Effector CD4-positive, alpha-beta T cell (primary cell): ENCODE measurements at places on chromosomes 6 and 20.

GRCh38 chr6:109671733-109672132, 19.3 kb downstream of the AK9 start:
- DNase-seq, result no peak

GRCh38 chr6:168739381-168739780, 298.4 kb downstream of the SMOC2 start:
- no peak for DNase-seq

- no peak for DNase-seq
Observed at GRCh38 chr6:163579111-163579879, 164.8 kb downstream of the QKI start.

DNA sequence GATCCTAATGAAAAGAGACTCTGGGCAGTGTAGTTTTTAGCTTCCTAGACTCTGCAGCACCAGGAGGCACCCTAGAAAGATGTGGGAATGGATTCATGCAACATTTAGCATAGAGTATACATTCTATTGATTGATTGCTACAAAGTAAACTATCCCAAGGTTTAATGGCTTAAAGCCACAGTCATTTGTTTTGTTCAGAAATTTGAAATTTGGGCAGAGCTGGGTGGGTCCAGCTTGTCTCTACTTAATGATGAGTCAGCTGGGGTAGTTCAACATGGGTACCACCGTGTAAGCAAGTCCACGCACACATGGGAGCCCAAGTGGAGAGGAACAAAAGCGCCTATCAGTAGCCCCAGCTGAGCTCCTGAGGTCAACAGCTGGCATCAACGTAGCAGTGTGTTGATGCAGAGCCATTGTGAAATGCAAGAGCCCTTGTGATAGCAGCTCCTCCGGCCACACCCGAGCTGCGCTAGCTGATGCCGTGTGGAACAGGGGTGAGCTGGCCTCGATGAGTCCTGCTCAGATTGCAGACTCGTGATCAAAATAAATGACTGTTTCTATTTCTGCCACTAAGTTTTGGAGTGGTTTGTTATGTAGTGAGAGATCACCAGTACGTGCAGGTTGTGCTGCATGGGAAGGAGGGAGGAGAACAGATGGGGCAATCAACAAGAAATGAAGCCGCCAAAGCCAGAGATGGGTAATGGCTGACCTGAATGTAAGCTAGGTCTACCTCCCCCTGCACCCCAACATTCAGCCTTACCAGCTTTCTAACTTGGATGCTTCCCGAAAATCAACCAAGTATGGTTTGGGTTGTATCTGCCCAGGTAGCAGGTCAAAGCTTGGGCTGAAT, 45.7 kb upstream of the TRAF3IP2 start:
- no peak for DNase-seq

DNA sequence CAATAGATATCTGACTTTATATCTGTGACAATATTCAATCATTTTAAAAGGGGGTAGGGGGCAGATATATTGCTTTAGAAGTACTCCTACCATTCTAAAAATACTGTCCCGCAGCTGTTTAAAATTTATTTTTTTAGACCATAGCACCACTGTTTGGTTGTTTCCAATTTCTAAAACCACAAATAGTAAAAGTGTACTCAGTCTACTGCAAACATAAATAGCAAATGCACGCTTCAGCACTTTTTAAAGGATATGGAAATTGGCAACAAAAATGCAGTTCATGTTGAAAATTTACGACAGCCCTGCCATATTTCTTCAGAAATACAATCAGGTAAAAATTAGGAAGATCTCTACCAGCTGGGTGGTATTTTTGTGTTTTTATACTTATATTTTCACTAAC, 132.0 kb upstream of the RUNX2 start:
- DNase-seq, result no peak

DNA sequence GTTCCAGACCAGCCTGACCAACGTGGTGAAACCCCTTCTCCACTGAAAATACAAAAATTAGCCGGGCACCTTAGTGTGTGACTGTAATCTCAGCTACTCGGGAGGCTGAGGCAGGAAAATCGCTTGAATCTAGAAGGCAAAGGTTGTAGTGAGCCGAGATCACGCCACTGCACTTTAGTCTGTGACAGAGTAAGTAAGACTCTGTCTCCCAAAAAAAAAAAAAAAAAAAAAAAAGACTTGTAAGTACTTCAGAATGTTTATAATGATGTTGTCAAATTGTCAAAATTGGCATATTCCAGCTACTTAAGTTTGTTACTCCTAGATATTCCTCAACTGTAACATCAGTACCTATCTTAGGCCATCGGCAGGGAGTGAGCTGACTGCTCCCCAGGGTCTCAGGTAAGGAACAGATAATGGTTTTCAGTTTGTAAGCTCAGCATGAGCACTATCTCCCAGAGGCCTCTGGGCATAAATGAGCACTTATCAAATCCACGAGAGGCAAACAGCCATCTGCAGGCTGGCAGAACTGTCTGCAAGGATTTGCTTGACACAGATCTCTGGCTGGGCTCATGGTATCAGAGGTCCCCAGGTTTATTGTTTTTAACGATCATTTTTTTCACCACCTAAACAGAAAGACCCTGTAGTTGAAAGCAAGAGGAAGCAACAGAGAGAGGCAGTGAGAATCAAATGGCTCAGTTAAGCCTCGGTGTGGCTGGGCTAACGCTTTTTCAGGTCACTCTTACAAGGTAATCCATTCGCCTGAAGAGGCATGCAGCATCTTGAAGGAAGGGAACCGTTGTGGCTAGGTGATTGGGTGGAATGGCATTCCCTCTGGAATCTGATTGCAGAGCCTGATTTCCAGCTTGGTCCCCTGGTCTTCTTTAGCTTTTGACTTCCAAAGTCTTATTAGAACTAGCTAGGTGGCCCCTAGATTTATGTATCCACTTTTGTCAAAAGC, 115.9 kb downstream of the LY86 start:
- no peak for DNase-seq

- no peak for DNase-seq
Observed at GRCh38 chr20:58070664-58071196, 157.7 kb downstream of the ANKRD60 start.
